Stimulated activated CD8-positive, alpha-beta memory T cell treated with anti-CD3 and anti-CD28 coated beads, Interleukin-12 subunit alpha, Interleukin-12 subunit beta, amount 100 ng/mL, for 1 hour (primary cell): ENCODE measurements at places on chromosomes 5 and 9.

GRCh38 chr9:23643656-23644258 is 182.3 kb downstream of the ELAVL2 start:
- no peak for DNase-seq

- no peak for DNase-seq
Measured at GRCh38 chr9:81694541-81694940, 5.2 kb upstream of the TLE1 start.

GRCh38 chr9:108323615-108324014 is 532.2 kb downstream of the ACTL7B start:
- no peak for DNase-seq

DNA sequence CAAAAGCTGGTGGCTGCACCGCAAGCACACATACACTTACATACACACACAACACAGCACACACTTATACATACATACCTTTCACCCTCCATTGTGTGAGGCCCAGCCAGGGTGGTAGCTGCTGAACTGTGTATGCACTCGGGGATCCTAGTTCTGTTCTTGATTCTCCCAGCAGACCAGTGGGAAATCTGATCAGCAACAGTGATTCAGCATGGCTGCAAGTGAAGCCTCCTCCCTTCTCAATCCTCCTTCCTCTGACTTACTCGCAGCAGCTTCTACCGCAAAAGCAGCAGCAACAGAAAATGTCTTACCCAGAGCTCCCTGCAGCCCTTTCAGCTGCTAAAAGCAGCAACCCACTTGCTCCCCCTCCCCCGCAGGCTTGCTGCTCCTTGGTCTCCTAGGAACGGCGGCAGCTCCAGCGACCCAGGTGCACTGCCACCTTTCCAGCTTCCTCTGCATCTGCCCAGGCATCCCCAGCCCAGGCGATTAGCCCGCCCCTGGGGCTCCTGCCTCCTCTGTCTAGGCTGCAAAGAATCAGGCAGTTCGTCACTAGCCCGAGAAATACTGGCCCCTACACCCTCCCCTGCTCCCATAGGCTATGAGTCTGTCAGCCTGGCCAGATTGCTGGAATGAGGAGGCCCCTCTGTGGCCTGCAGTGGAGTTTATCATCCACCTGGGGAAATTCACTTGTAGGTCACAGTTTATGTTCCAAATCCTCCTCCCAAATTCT is at the start of gene KLHL3:
TSS of gene KLHL3 (minus strand) at position 535 of the 730 bp plus-strand sequence. CDS start at position 92, 443 bp downstream.
- DNase-seq: no peak

DNA sequence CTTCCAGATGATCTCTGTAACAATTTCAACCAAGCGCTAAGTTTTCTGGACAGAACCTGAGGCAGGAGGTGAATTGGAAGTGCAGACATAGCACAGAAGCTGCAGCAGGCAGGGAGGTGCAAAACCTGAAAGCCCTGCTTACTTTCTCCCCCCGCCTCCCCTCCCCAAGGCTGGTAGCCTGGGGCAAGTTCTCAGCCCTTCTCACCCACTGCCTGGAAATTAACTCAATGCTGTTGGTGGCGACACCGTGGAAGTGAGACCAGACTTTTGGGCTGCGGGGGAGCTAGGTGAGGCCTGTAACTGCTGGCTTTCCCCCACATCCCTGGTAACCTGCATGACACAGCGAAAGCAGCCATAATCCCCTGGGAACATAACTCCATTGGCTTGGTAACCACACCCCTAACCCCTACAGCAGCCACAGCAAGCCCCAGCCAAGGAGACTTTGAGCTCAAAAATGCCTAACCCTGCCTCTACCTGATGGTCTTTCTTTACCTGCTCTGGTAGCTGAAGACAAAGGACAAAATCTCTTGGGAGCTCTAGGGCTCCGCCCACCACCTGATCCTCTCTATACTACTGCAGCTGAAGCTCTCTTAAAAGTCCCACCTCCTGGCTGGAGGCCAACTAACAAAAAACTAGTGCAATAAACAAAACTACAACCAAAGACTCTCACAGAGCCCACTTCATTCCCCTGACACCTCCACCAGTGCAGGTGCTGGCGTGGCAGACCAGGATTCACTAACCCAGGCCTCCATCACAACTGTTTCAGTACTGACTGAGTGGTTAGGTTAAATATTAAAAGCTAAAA is 11.9 kb upstream of the OR13C8 start:
- no peak for DNase-seq

- no peak for DNase-seq
Measured at GRCh38 chr5:126002222-126002897, 420.8 kb upstream of the GRAMD2B start.

GRCh38 chr5:31972558-31972957 is 201.6 kb downstream of the GOLPH3 start:
- no peak for DNase-seq

DNA sequence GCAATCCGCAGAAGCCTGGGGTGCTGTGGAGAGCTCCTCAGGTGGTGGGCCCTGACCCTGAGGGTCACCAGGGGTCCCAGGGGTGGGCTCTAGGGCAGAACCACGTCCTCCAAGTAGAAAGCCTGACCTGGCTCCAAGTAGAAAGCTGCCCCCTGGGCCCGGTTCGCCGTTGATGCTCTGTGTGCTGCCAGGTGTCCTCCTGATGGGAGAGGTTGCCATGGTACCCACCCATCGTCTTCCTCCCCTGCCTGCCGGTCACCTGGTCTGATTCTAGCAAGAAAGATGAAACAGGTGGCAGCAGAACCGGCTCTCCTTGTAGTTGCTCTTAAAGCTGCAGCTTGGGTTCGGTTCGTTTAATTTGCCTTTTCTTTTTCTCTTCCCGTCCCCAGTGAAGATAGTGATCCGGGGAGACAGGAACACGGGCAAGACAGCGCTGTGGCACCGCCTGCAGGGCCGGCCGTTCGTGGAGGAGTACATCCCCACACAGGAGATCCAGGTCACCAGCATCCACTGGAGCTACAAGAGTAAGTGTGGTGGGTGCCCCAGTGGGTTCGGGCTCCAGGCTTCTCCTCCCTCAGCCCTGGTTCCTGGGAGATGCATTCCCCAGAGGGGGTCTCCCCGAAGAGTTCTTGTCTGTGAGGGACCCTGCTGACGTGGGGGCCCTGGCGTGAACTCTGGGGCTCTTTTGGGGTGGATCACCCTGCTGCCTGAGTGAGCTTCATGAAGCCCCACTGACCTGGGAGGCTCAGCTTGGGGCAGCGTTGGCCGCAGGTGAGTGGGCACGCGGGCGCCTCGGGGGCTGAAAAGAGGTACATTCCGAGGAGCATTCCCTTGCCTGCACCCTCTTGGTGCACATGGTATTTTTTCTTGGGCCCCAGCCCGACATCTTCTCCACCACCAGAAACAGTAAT is 15.6 kb downstream of the RABL6 start:
- DNase-seq: no peak

DNA sequence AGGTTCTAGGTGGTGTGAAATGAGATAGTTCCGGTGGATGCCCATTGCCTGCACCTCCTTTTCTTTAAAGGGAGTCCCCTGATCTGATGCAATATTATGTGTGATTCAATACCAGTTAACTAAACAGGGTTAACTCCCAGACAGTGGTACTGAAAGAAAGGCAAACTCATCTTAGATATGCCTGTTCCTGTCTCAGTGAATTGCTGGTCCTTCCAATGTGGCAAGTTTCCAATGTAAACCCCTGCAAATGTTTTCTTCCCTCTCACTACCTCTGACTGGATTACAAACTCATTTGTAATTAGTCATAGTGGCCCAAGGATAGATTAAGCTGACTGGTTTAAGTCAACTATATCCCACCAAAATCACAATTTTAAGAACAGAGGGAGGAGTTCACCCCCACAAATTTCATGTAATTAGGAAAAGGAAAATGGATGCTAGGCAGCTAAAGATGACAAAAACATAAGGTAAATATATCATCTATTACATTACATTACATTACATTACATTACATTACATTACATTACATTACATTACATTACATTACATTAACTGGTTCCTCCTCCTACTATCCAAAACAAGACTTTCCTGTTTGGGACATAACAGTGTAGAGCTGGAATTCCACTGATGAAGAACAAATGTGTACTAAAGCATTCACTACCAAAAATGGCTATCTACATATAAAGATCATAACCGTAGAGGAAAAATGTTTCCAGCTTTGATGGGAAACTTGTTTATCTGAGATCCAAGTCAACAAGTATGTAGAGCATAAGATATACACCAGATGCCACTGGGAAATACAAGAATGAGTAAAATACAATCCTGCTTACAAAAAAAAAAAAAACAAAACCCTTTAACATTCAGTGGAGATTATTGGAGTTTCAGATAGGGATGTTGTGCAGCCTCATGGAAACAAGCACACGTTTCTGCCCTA is 121.5 kb upstream of the SNX2 start:
- DNase-seq: no peak

GRCh38 chr5:2700876-2701275 is 50.6 kb downstream of the IRX2 start:
- DNase-seq: no peak

DNA sequence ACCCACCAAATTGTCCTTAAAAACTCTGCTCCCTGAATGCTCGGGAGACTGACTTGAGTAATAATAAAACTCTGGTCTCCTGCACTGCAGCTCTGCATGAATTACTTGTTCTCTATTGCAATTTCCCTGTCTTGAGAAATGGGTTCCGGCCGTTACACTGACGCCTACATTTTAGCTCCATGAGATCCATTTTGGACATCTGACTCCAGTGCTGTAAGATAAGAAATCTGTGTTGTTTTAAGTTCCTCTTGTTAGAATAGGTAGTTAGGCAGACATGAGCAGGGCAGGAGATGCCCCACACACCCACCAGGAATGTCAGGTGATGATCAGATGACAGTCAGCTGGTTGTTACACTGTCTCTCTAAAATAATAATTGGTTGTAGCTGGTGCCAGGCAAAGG is 125.8 kb upstream of the SHB start:
- no peak for DNase-seq

GRCh38 chr5:43515678-43516048 is 715 bp upstream of the C5orf34 start:
- no peak for DNase-seq

DNA sequence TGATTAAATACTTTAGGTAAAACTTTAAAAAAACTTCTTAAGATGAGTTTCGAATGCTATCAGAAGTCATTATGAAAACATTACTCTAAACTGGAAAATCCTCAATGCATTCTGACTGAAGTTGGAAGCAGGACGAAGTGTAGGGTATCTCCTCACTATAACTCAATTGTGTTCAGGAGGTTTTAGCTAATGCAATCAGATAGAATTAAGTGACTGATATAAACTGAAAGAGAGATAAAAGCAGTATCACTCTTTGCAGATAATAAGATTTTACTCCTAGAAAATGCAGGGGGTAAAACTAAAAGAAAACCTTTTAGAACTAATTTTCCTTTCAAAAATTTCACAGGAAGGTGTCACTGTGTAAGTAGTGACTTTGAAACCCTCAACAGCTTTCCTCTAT is 22.1 kb downstream of the TAS2R1 start:
- no peak for DNase-seq

- no peak for DNase-seq
Measured at GRCh38 chr5:132762246-132763000, 14.6 kb downstream of the SEPTIN8 start.

DNA sequence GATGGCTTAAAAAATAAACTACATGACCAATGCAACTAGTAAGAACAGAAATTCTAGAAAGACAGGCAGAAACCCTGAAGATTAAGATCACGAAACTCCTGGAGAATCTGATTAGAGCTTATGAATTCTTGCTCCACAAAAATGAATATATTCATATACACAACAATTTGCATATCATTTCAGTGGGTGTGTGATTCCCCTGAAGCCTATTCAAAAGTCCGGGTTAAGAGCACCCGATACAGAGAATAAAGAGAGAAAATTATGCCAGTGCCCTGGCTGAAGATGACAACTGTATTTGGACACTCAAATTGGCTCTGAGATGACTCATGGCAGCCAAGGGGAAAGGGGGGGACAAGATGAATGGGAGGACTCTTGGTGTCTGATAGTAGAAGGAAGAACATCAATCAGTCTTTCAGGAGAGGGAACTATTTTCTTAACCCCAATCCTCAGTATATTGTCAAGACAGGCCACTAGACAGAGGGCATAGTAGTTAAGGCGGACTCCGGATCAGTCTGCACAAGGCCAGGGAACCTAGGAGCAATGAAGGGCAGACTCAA is 6.0 kb downstream of the TMOD1 start:
- no peak for DNase-seq

DNA sequence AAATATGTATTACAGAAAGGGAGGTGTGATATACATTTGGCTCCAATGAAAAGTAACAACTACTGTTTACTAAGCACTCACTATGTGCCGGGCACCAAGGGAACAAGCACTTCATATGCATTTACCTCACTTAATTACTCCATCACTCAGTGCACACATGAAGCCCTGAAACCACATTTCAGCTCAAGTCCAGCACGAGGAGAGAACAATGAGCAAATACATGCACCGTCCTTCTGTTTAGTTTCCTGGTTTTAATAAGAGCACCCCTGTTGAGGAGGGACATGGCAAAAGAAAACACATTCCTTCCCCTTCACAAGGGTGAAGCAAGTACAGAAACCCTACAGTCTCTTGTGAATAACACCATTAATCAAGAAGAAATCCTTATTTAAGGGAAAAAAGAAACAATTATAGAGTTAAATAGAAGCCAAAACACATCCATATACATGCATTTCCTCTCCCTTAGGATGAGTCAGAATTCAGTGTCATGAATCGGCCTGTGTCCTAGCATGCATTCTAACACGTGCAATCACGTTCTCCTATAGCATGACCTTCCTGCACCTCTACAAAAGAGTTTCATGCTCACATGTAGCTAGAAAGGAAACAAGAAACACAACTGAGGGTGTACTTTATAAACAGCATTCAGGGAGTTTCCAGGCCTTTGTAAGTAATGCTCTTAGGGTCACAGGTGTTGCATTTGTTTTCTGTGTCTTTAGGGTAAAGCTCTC is 411.6 kb downstream of the BNC2 start:
- no peak for DNase-seq

DNA sequence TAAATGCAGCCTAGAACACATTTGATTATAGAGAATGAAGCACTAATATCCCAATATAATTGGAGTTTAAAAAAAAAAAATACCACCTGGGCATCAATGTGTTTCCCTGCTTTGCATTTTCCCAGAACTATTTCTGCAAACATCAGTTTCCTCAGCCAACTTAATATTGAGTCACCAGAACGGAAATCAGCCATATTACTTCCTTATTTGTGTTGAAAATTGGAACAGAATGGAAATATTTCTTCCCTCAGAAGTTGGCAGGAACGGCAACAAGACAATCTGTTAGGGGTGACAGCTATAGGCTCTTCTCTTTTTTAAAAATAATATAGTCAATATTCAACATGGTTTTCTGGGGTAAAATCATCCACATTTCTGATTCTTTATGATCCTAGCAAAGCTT is 4.0 kb downstream of the MFAP3 start:
- no peak for DNase-seq

DNA sequence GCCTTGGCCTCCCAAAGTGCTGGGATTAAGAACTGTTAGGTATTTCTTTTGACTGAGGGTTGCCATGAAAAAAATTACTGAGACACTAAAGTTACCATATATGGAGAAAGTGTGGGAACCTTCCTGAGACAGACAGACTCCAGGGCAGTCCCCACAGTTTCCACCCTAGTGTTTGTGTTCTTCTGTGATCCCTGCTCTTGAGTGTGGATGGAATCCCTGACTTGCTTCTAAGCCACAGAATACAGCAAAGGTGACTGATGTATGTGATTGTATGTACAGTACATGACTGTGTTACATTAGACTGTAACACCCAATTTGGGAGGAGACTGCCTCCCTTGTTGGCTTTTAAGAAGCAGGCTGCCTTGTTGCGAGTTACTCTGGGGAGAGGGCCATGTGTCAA is 24.7 kb upstream of the ADAM19 start:
- no peak for DNase-seq
